Activated naive CD4-positive, alpha-beta T cell treated with anti-CD3 and anti-CD28 coated beads for 36 hours (primary cell): ENCODE measurements at places on chromosomes 3 and 15. TPM values are rescaled to one million over a fixed set of nuclear protein-coding genes. Genes with fewer than 3 reads are reported as not detected.

The DNAH12 gene
- not detected for total RNA-seq

GRCh38 chr15:70165716-70166284, 68.1 kb upstream of the TLE3 start:
- DNase-seq, result no peak

DNA sequence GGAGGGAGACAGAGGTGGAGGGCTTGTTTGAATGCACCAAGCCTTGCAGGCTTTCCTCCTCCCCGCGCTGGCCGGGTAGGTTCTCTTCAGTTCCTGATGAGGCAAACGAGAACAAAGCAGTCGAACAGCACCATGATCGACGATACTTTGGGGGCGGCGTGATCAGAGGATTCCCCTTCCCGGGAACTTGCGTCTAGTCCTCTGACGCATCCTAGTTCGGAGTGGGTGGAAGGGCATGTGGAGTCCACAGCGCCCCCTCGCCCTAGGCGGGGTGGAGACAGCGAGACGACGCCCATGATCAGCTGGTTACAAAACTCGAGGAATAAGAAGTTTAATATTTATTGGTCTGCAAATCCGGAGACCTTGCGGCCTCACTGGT, 452 bp upstream of the SV2B start:
- peak; percentile 65 for DNase-seq

GRCh38 chr3:193861012-193861411, 268.0 kb downstream of the OPA1 start:
- DNase-seq, result no peak

GRCh38 chr3:45547764-45548680, 46.5 kb upstream of the LIMD1 start:
- no peak for DNase-seq

The NEK10 gene
- 0.26 TPM for total RNA-seq

GRCh38 chr15:39907216-39907615, 12.8 kb downstream of the GPR176 start:
- no peak for DNase-seq

The ELL3 gene
- 1.2 TPM for total RNA-seq

The PARP14 gene
- total RNA-seq, result 35.4 TPM
